ENCODE measurements at places on chromosomes 13 and 19.

DNA sequence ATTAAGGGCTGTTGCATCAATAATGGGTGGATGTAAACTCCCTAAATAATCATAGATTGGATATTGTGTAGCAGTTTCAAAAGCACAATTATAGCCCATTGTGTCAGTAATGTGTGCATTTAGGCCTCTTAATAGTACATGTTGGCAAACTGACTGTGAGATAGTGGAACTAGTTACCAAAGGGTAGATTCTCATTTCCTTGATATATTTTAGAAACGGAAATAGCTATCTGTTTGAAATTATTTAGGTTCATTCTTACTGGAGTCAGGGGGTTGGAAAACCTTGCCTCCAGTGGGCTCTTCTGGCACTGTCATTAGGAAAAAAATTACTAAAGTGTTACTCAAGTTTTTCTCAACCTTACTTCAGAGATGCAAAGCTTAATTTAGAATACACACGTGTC, 1074.9 kb downstream of the PCDH17 start:
- no peak for DNase-seq

DNA sequence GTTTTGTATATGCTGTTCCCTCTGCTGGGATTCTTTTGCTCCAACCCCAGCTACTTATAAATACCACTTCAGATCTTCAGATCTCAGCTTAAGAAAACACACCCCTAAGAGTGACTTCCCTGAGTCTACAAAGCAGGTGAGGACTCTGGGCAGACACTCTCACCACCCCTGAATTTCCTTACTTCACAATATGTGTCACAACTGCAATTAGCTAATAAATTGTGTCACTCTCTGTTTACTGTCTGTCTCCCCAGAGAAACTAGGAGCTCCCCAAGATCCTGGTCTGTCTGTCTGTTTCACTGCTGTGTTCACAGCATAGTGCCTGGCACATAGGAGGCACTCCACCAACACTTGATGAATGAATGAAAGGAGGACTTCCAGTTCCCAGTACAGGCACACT, 14.4 kb downstream of the CEBPA start:
- no peak for DNase-seq

DNA sequence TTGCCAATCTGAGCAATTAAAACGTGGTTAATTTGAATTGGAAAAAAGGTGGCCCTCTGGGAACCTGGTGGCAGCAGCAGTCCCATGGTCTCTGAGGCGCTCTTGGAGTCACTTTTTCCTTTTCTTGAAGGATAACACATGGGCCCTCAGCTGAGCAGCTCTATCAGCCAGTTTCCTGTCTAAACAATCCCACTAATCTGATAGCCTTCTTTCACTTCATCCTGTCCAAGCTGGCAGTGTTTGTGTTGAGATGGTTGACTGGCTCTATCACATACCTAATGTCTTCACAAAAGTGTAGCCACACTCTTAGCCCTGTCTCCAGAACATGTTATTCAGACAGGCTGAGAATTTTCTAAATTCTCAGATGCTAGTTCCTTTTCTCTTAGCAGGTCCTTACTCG, 10.7 kb downstream of the MZT1 start:
- peak; percentile 37 for DNase-seq

- DNase-seq: no peak
These were observed 50.3 kb downstream of the CCDC70 start for GRCh38 chr13:51912091-51912490.

- no peak for DNase-seq
These were observed 31.1 kb downstream of the TRPM4 start for GRCh38 chr19:49188626-49189200.

DNA sequence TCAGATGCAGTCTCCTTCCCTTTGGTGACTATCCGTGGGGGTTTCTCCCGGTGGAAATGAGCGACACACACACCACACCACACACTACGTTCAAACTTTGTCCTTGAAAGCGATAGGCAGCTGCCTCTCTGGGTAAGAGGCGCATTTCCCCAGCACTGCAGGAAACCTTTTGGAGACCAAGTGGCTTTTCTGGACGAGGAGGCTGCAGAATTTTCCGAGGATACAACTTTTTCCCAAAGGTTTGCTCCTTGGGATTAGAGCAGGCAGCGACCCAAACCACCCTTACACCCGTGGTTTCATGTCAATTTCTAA, 38.2 kb upstream of the FLT1 start:
- peak; percentile 46 for DNase-seq

- DNase-seq: no peak
These were observed 264.4 kb downstream of the UQCRFS1 start for GRCh38 chr19:28948566-28948965.

- DNase-seq: no peak
These were observed 53.6 kb downstream of the LMO7 start for GRCh38 chr13:75689686-75690085.

DNA sequence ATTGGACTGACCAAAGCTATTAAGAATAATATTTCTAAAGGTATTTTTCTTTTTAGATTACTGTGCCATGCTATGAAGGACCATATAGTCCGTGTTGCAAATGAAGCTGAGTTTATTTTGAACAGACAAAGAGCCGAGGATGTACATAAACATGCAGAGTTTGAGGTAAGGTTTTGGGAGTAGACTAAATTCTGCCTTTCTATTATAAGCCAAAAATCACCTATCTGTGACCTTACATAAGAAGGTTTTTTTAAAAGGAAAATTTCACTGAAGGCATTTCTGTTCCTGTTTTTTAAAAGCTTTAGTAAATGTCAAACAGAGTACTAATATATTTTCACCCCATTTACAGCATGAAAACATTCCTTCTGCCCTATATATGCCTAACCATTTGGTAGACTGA, 127.4 kb downstream of the MAB21L1 start:
- DNase-seq: no peak

DNA sequence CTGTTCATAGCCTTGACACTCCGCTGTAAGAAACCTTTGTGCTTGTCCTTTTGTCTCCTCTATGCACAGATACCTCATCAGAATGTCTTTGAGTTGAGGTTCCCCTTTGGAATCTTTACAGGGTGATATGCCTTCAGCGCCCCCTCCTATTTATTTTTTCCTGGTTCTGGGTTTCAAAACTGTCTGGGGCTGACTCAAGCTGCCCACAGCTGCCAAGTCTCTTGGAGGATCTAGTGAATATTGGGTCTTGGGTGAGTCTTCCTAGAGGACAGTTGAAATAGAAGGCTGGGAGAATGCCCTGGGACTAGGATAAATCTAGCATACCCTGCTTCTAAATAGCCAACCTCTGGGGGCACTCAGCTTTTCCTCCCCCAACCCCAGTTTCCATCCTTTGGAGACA, 930 bp downstream of the ZNF136 start:
- DNase-seq: peak; percentile 55

- no peak for DNase-seq
These were observed 216.3 kb downstream of the NHLRC3 start for GRCh38 chr13:39254601-39255000.

- no peak for DNase-seq
These were observed 221.3 kb downstream of the MYO16 start for GRCh38 chr13:108850691-108851090.

DNA sequence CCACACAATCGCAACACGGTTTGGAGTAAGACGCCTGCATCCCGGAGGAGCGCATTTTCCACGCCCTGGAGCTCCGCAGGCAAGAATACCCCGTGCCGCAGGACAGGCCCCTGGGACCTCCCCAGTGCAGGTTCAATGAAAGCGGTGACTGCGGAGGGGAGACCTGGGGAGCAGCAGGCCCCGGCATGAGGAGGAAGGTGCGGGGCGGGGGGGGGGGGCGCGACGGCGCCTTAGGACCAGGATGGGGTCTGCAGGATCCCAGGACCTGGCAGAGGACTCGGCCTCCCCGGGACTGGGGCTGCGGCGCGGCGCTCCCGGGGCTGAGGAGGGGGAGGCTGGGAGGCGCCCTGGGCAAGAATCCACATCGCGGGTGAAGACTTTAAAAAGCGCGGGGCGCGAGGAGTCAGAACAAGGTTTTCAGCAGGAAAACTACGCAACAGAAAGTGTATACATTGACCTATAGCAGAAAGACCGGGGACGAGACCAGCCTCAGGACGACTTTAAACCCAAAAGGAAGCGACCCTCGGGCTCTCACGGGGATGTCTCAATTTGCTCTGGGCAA, 432 bp downstream of the ZNF611 start:
- peak; percentile 35 for DNase-seq

GRCh38 chr19:11373166-11373884, 1.1 kb upstream of the SWSAP1 start:
- DNase-seq: peak; percentile 32

GRCh38 chr13:21973437-21974125, 302.7 kb downstream of the FGF9 start:
- no peak for DNase-seq

- no peak for DNase-seq
These were observed 160.5 kb downstream of the OLFM4 start for GRCh38 chr13:53189162-53189561.

GRCh38 chr19:3250675-3251074, 26.2 kb downstream of the CELF5 start:
- DNase-seq: no peak

GRCh38 chr13:41028051-41028450, 8.9 kb upstream of the ELF1 start:
- DNase-seq: no peak

GRCh38 chr13:39105110-39105509, 66.9 kb downstream of the NHLRC3 start:
- no peak for DNase-seq

- peak; percentile 86 for DNase-seq
These were observed 61.1 kb upstream of the NPAS1 start for GRCh38 chr19:46958532-46958931.

- DNase-seq: no peak
These were observed 11.8 kb downstream of the VSTM2B start for GRCh38 chr19:29537601-29538000.

- DNase-seq: no peak
These were observed 69.6 kb downstream of the ERCC5 start for GRCh38 chr13:102915393-102915930.

DNA sequence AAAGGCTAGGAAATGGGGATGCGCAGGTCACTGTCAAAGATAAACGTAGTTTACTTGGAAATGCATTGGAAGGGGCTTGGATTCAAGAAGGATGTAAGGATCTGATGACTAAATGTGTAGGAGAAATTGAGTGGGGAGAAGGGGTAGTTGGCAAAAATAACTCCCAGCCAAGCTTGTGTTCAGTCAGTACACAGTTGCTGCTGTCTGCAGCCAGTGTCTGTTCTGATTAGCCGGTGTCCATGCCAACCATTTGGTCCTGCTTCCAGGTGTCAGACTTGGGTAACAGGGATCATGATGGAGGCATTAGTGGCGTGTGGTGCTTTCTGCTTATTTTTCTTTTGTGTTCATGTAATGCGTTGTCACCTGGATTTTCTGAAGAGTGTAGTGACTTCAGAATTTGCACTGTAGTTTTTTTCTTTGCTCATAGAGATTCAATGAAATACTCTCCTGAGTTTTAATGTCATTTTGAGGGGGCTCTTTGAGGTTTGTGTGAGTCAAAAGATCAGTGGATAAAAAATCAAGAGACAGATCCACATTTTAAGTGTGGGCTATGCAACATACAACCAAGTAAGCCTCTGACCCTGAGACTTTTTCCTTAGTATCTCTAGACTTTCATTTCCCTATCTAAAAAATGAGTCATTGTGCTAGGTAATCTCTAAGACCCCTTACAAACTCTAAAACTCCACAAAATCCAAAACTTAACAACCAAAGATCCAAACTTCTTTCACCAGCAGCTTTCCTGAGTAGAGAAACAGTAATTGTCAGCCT, 103.9 kb downstream of the WDFY2 start:
- no peak for DNase-seq

DNA sequence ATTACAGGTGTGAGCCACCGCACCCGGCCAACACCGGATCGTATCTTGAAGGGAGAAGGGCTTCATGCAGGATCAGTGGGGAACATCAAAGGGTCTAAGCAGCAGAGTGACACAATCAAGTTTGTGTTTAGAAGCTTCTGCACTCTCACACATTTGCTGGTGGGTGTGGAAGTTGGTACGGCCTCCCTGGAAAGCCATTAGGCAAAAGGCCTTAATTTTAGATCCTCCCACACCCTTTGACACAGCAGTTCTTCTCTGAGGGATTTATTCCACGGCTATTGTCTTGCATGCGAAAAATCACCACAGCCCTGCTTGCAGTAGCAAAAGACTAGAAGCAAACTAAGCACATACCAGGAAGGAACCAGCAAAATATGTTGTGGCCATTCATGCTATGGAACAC, 18.3 kb upstream of the SLC1A5 start:
- no peak for DNase-seq

DNA sequence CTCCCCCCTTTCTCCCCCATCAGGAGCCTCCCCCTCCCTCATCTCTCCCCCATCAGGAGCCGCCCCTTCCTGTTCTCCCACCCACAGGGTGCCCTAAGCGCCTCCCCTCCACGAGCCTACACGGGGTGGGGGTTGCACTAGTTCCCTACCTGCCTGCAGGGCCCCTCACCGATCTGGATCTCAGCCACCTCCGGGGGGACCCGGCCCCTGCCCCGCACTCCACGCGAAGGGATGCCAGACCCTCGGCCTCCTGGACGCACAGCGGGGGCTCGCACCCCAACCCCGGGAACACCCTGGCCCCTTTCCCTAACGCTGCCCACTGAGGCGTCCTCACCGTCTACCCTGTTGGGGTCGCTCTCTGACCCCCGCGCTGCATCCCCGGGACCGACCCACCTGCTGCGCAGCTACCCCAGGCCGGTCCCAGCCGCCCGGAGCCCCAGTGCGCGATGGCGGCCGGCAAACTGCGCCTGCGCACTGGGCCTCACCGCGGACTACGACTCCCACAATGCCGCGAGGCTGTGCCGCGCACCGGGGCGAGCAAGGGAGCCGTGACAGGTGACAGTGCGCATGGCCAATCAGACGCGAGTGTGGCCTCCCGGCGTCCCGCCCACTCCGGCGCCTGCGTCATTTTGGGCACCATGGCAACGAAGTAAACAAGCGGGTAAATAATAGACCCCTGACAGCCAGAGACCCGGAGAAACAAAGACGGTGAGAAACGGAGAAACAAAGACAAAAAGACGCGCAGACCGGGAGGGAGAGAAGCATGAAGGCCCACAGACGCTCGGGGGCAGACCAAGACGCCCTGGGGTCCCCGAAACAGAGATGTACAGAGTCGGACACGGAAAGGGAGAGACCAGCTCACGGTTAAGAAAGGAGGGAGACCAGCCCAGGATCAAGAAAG, at the start of gene ZSCAN18:
ZSCAN18 (minus strand) TSS at position 451 of the 901 bp plus-strand sequence. CDS start 7,964 bp downstream, outside the sequence.
- peak; percentile 97 for DNase-seq

DNA sequence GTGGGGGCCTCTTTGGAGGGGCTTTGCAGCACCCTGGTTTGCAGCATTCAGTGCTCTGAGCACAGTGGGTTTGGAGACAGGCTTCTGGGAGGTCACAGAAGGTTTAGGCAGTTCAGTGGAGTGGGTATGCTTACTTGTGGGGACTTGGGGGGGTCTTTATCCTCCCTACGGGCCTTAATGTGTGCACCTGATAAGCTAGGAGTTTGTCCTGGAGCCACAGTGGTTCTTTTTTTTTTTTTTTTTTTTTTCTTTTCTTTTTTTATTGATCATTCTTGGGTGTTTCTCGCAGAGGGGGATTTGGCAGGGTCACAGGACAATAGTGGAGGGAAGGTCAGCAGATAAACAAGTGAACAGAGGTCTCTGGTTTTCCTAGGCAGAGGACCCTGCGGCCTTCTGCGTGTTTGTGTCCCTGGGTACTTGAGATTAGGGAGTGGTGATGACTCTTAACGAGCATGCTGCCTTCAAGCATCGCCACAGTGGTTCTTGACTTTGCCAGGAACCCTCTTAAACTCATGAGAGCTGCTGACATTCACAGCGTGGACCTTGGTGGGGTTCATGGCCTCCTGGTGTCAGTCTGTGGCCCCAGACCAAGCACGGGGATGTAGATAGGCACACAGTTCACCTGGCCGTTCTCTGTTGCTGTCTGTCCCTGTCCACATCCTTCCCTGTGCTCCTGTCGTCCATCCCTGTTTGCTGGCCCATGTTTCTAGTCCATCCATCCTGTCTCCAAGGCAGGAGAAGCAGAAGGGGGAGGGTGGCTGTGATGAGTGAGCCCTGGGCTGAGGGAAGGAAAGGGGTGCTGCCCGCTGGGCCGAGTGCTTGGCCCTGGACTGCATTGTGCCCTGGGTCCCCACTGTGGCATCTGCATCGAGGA, 2.7 kb downstream of the EGLN2 start:
- DNase-seq: no peak
